ENCODE measurements at places on chromosomes 11 and 22.

DNA sequence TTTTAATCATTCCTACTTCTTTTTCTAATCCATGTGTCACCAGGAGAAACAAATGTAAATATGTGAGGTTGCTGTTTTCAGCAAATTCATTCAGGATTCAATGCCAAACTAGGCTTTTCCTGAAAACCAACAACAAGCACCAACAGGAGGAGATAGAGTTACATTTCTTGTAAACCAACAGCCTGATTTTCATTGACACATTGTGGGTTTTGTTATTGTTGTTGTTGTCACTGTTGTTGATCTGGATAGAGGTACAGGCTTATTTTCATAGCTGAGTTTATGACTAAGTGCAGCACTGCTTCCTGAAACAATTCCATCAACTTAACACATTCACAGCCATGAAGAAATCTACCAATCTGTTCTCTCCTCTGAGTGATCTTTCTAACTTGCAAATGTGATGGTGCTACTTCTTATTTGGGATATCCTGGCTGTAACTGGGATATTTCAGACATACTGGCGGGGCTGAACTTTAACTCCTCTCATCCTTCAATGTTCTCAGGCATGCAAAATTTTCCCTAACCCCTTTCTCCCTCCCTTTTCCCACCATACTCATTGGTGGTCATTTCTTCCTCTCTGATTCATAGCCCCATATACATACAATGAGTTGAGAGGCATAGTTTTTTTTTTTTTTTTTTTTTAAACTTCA is 65.5 kb downstream of the ME3 start:
- no peak for ATAC-seq

DNA sequence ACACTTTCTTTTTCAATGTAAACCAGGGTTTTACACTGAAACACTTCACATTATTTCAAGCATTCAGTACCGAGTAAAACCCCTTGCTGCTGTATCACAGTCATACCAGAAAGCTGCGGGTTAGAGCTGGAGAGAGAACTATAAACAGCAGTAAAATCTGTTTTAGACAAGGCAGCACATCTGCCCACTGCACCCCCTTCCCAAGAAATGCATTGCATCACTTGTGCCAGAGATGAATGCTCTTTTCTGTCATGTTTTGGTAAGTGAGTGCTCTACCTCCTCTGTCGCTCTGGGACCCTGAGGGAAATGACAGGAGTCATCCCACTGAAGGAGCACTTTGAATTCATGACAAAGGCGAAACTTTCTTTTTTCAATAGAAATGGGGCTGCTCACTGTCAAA is 107.2 kb downstream of the MAML2 start:
- no peak for ATAC-seq

- ATAC-seq, result no peak
Measured at GRCh38 chr11:18650353-18650752, 16.2 kb upstream of the SPTY2D1 start.

DNA sequence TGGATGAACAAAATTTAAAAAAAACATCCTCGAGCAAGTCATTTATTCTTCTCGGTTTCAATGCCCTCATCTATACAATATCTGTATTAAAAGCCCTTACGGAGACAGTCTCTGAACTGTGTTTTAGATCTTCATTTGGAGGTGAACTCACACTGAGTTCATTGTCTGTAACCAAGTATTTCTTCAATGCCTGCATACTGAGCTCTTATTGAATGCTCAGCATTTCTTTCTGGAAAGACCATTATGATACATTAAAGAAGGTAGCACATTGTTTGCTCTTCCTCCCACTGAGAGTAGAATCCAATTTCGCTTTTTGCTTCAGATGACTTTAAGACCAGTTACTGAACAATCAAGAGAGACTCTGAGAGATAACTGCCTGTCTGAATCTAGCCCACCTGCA is 1.7 kb upstream of the ANO3 start:
- ATAC-seq, result no peak
